H1 (cell line): ENCODE measurements at places on chromosomes 5 and 9. TPM values are rescaled to one million over a fixed set of nuclear protein-coding genes. Genes with fewer than 3 reads are reported as not detected.

DNA sequence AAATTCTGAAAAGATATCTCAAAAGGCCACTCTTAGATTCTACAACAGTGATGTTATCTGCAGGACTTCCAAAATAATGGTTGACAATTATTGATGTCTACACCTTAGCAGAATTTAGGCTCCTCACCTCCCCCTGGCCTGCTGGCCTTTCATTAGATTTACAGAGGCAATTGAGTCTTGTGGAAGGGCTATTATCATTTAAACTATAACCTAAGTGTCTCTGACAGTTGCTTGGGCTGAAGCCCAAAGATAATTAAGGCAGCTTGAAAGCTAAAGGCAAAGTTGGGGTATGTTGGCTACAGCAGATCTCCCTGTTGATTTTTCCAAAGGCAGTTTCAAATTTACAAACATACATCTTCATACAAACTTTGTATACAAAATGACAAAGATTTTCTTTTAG, 912.3 kb downstream of the TAF11L14 start:
- peaks cover 15% of the 10 kb centered on the region; the same call in 1 of the 2 replicates for H3K4me1 ChIP-seq
- H3K27ac ChIP-seq, result no peak overlapping the region
- H3K36me3 ChIP-seq, result peaks cover 21% of the 10 kb centered on the region; the same call in 1 of the 2 replicates
- no peak overlapping the region for H3K4me3 ChIP-seq
- H3K27me3 ChIP-seq, result no peaks in the 10 kb centered on the region
- no peak for DNase-seq

JAKMIP2 gene
- 2.4 and 3.2 TPM in 2 replicates for polyA plus RNA-seq

GRCh38 chr9:89623925-89624420, 19.2 kb downstream of the GADD45G start:
- H3K27me3 ChIP-seq, result no peaks in the 10 kb centered on the region; the same call in 1 of the 2 replicates
- no peak for DNase-seq
- H3K36me3 ChIP-seq, result no peaks in the 10 kb centered on the region
- no peak overlapping the region for H3K27ac ChIP-seq
- H3K4me3 ChIP-seq, result no peak overlapping the region

DNA sequence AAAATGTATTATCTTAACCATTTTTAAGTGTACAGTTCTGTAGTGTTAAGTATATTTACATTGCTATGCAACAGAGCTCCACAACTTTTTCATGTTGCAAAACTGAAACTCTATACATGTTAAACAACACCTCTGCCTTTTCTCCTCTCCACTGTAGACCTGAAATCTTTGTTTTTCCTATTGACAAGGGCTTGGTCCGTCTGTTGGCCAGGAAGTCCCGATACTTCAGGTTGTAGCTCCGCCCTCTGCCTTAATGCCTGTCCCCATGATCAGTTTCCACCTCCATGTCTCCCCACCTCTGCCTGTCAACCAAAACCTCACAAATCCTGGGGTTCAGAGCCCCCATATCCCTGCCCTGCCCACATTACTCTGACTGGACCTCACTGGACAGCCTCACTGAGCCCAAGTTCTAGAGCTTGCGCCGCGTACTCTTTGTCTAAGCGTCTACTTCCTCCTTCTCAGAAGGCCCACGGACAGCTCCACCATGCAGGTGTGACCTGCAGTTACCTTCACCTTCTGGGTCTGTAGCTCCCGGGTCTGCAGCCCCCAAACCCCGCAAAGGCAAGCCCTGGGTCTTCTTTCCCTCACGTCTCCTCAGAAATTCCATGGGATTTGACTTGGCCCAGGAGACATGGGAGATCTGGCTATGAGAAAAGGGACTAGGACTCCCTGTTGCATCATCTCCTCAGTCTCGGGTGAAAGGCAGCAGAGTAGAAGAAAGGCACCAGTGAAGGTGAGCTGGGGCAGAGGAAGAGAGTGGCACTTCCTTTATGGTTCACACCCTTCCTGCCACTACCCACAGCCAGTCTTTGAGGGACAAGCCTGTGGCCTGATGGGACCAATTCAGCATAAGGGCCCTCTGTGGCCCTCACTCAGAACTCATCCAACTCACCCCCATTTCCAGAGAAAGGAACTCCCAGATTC, 8.0 kb downstream of the GLIPR2 start:
- H3K36me3 ChIP-seq, result no peaks in the 10 kb centered on the region
- peaks cover under 1% of the 10 kb centered on the region; the same call in 1 of the 2 replicates for H3K27me3 ChIP-seq
- no peak overlapping the region for H3K4me3 ChIP-seq
- H3K27ac ChIP-seq, result no peak overlapping the region
- DNase-seq, result no peak

DNA sequence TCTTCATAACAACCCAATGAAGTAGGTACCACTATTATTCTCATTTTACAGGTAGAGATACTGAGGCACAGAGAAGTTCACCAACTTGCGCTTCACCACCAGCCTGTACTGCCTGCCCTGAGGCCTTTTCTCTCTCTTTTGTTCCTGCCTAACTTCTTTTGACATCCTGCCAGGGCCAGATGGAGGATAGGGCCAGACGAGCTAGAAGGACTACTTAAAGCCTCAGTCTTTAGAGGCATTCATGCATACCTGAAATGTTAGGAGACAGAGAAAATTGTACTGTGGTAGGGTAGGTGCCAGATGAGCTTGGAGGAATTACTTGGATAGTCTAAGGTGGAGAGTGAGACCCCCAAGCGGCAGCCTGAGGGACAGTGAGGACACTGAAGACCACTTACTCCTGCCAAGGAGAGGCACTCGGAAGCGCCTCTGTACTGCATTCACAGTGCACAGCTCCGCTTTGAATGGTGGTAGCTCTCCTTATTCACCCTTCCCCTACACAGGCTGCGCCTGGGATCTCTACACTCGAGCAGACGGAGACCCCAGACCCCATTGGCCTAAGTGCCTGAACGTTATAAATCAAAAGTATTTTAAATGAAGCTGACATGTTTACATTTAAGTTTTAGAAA, 6.2 kb upstream of the ORM1 start:
- no peaks in the 10 kb centered on the region for H3K36me3 ChIP-seq
- H3K4me1 ChIP-seq, result no peaks in the 10 kb centered on the region
- H3K27ac ChIP-seq, result no peak overlapping the region
- peak; percentile 37 for DNase-seq
- H3K27me3 ChIP-seq, result no peaks in the 10 kb centered on the region

SPINK13 gene
- polyA plus RNA-seq, result not detected in 2 replicates

GAS1 gene
- polyA plus RNA-seq, result 2.8 and 3.3 TPM in 2 replicates

- H3K27me3 ChIP-seq, result no peaks in the 10 kb centered on the region
- no peak overlapping the region for H3K4me3 ChIP-seq
- no peak for DNase-seq
- H3K4me1 ChIP-seq, result peaks cover 3% of the 10 kb centered on the region
- no peak overlapping the region for H3K27ac ChIP-seq
- no peaks in the 10 kb centered on the region for H3K36me3 ChIP-seq
Measured at GRCh38 chr9:18910916-18911315, 122.1 kb downstream of the SAXO1 start.

RALGPS1 gene
- 20.0 and 33.6 TPM in 2 replicates for polyA plus RNA-seq

GRCh38 chr5:96527768-96528661, 95.0 kb upstream of the PCSK1 start:
- H3K36me3 ChIP-seq, result no peaks in the 10 kb centered on the region
- no peak for DNase-seq
- no peak overlapping the region for H3K27ac ChIP-seq

DNA sequence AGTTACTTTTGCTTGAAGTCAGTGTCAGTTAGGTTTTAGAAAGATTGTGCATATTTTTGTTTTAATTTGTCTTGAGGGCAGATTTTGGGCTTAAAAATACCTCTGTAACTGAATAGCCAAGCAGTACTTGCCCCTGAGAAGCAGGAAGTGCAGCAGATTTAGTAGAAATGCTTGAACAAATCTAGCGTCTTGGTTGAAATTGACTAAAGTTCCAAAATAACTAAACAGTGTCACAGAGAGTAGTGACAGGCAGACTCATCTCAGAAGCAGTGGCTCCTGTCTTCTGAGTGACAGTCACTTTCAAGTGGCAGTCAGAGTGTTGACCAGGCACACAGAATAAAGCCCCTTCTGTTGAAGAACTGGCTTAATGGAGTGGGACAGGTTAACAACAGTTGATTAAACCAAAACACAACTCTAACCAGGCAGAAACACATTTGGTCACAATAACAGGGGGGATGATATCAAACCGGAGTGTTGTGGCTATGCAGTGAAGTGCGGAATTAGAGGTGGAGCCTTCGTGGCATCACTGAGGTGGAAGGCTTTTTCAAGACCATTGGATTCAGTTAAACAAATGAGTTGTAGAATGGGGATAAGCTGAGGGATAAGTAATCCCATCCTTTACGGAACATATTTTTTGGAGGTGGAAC, 29.1 kb downstream of the TRIO start:
- no peaks in the 10 kb centered on the region for H3K27me3 ChIP-seq
- H3K27ac ChIP-seq, result no peak overlapping the region
- H3K4me1 ChIP-seq, result peaks cover 10% of the 10 kb centered on the region
- no peaks in the 10 kb centered on the region for H3K36me3 ChIP-seq
- no peak overlapping the region for H3K4me3 ChIP-seq

GRCh38 chr5:148011398-148012137, 52.2 kb upstream of the SPINK5 start:
- H3K4me3 ChIP-seq, result no peak overlapping the region
- no peaks in the 10 kb centered on the region for H3K4me1 ChIP-seq

FOXD4L5 gene
- not detected in 2 replicates for polyA plus RNA-seq

- H3K4me3 ChIP-seq, result no peak overlapping the region
- H3K27ac ChIP-seq, result no peak overlapping the region
- H3K27me3 ChIP-seq, result no peaks in the 10 kb centered on the region
- H3K4me1 ChIP-seq, result no peaks in the 10 kb centered on the region
Measured at GRCh38 chr5:87183896-87184295, 83.8 kb upstream of the RASA1 start.

PNPLA7 gene
- polyA plus RNA-seq, result 0.35 and 0.36 TPM in 2 replicates

BTNL9 gene
- 0.23 and 0.46 TPM in 2 replicates for polyA plus RNA-seq

DNA sequence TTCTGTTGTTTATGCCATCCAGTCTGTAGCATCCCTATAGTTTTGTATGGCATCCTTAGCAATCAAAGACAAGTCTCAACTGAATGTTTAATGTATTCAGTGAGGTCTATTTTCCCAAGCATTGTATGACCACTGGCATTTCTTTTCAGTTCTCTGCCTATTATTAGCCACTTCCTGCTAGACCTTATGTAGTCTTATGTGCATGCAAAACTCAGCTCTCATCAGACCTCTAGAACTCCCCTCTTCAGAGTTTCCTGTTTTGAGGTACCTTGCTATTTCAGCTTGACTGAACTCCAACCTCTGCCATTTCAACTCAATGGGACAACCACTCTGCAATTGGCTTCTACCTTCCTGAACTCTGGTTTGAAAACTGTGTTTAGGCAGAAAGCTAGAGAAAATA, 113.2 kb downstream of the SLC25A46 start:
- no peaks in the 10 kb centered on the region for H3K27me3 ChIP-seq
- no peak for DNase-seq
- no peak overlapping the region for H3K4me3 ChIP-seq
- H3K4me1 ChIP-seq, result no peaks in the 10 kb centered on the region
- no peak overlapping the region for H3K27ac ChIP-seq
- H3K36me3 ChIP-seq, result no peaks in the 10 kb centered on the region

- H3K36me3 ChIP-seq, result no peaks in the 10 kb centered on the region
- no peaks in the 10 kb centered on the region for H3K27me3 ChIP-seq
- H3K4me1 ChIP-seq, result no peaks in the 10 kb centered on the region
- DNase-seq, result no peak
- H3K4me3 ChIP-seq, result no peak overlapping the region
Measured at GRCh38 chr5:157280927-157281326, 15.0 kb downstream of the CYFIP2 start.

DNA sequence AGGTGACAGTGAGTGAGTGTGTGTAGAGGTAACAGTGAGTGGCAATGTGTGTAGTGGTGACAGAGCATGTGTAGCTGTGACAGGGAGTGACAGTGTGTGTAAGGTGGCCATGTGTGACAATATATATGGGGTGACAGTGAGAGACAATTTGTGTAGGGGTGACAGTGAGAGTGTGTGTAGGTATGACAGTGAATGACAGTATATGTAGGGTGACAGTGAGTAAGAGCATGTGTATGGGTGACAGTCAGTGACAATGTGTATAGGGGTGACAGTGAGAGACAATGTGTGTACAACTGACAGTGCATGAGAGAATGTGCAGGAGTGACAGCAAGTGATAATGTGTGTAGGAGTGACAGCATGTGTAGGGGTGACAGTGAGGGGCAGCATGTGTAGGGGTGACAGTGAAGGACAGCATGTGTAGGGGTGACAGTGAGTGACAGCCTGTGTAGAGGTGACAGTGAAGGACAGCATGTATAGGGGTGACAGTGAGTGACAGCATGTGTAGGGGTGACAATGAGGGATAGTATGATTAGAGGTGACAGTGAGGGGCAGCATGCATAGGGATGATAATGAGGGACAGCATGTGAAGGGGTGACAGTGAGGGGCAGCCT, 10.1 kb upstream of the GAPT start:
- no peak overlapping the region for H3K4me3 ChIP-seq
- H3K4me1 ChIP-seq, result no peaks in the 10 kb centered on the region; the same call in 1 of the 2 replicates
- DNase-seq, result no peak
- no peaks in the 10 kb centered on the region for H3K27me3 ChIP-seq
- H3K27ac ChIP-seq, result no peak overlapping the region

GRCh38 chr9:116243708-116244107, 90.1 kb downstream of the PAPPA start:
- no peak for DNase-seq
- no peak overlapping the region for H3K4me3 ChIP-seq
- no peaks in the 10 kb centered on the region for H3K27me3 ChIP-seq
- H3K36me3 ChIP-seq, result no peaks in the 10 kb centered on the region

DNA sequence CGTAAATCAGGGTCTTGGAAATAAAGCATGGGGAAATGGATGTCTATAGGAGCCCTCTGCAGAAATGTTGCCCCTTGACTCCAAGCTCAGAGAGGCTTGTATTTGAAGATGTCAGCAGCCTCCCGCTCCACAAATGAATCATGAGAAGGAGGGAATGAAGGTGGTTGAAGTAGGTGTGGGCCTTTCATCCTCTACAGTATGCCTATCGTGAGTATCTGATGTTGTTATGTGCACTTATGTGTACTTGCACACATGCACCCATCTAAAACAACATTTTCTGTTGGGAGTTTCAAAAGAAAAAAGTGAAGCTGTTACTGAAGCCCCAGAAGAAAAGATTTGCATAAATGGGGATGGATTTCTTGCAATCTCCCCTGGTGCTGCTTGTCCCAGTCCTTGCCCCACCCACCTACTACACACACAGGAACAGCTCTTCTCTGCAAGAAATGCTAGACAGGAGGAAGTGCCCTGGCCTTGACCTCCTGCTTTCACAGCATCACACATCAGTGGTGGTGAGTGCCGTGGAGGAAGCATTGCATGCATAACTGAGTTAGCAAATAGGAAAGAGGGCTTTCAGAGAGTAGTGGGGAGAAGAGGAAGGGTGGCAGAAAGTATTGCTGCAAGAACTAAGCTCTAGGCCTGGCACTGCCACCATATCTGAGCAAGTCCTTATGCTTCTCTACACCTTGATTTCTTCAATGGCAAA, 156.1 kb downstream of the SNX18 start:
- H3K36me3 ChIP-seq, result no peaks in the 10 kb centered on the region
- no peak overlapping the region for H3K27ac ChIP-seq
- H3K27me3 ChIP-seq, result no peaks in the 10 kb centered on the region
- no peak overlapping the region for H3K4me3 ChIP-seq
- no peaks in the 10 kb centered on the region for H3K4me1 ChIP-seq

- no peaks in the 10 kb centered on the region for H3K27me3 ChIP-seq
- DNase-seq, result no peak
- no peak overlapping the region for H3K27ac ChIP-seq
Measured at GRCh38 chr9:81717061-81717746, 27.9 kb upstream of the TLE1 start.

- H3K4me3 ChIP-seq, result no peak overlapping the region
- no peak overlapping the region for H3K27ac ChIP-seq
- H3K4me1 ChIP-seq, result peaks cover 6% of the 10 kb centered on the region; the same call in 1 of the 2 replicates
Measured at GRCh38 chr9:137270929-137271695, 6.4 kb upstream of the TOR4A start.

GRCh38 chr9:130078547-130078946, 24.8 kb downstream of the GPR107 start:
- no peak for DNase-seq
- H3K36me3 ChIP-seq, result peaks cover 18% of the 10 kb centered on the region; the same call in 1 of the 2 replicates
- no peaks in the 10 kb centered on the region for H3K4me1 ChIP-seq
- H3K4me3 ChIP-seq, result no peak overlapping the region

TAF11L8 gene
- polyA plus RNA-seq, result not detected in 2 replicates

DBH gene
- 0.18 and 0.24 TPM in 2 replicates for polyA plus RNA-seq

MAMDC4 gene
- polyA plus RNA-seq, result 3.1 and 6.6 TPM in 2 replicates
